ENCODE measurements at places on chromosomes 1 and 21.

DNA sequence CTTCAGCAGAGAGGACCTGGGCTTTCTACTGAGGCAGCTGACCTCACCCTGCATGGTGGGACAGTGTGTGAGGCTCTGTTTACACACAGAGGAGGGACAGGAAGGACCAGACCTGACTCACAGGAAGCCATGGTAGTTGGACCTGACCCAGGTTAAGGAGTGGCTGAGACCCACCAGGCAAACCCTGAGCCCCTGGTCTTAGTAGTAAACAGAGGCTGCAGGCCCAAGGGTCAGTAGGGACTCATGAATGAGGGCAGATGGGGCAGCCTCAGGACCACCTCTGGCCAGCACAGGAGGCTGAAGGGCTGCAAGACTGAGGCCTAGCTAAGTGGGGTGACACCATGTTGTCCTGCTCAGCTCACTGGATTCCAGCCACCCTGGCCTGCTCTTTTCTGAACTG is 273.2 kb downstream of the GRIK3 start:
- no peak for DNase-seq

DNA sequence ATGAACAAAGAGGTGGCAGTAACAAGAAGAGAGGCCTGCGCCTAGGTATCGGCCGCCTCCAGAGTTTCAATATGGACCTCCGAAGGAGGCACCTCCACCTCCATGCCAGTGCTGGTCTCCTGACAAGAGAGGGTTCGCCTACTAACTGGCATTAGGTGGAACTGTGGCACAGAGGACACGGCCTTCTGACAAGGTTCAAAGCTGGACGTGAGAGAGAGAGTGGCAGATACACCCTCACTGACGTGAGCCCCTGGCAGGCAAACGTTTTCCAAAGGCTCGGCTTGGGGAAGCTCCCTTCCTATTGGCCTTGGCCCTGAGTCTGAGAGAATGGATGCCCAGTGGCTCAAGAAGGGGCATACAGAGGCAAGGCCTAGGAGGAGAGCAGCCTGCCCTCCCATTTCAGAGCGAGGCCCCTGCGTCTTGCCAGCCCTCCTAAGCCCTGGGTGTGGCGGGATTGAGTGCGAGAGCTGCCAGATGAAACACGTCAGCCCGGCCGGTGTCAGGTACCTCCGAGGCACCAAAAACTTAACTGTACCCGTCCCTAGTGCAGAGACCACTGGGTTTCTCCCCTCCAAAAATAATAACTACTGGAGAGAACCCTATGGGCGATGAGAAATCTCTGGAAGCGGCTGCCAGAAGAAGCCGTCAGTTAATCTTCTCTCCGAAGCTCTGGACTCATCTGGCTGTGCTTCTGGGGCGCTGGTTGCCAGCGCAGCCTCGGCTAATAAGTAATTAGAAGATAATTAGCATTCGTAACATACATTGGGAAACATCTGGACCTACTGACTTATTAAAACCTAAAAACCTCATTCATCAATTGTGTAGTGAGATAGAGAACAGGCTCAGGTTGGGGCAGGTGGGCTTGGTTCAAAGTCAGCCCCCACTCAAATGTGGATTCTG is 283.6 kb downstream of the NPHP4 start:
- DNase-seq: no peak

DNA sequence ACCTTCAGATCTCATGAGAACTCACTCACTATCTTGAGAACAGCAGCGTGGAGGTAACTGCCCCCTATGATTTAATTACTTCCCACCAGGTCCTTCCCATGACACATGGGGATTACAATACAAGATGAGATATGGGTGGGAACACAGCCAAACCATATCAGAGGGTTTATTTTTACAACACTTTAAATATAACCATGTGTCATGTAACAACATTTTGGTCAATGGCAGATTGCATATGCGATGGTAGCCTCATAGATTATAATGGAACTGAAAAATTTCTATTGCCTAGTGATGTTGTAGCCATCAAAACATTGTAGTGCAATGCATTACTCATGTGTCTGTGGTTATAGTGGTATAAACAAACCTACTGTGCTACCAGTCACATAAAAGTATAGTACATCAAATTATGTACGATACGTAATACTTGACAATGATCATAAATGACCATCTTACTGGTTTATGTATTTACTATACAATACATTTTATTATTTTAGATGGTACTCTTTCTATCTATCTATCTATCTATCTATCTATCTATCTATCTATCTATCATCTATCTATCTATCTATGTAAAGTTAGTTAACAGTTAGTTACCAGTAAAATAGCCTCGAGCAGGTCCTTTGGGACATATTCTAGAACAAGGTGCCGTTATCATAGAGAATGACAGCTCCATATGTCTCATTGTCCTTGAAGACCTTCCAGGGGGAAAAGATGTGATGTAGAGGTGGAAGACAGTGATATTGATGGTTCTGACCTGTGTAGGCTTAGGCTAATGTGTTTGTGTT is 12.6 kb upstream of the S100B start:
- no peak for DNase-seq

DNA sequence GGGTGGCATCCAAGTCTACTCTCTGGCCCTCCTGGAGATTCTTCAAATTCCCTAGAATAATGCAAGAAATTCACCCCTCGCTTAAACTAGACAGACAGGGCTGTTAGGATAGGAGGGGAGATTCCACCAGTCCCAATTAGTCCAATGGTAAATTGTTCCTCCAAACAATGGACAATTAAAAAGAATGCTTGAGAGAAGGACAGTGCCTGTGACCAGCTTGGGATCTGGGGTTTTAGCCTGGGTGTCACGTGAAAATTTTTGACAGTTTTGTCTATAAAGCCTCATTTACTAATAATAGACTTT is 177.7 kb upstream of the RAB4A start:
- DNase-seq: no peak

GRCh38 chr1:44672254-44672955 is 1.9 kb downstream of the TMEM53 start:
- DNase-seq: peak; percentile 98

DNA sequence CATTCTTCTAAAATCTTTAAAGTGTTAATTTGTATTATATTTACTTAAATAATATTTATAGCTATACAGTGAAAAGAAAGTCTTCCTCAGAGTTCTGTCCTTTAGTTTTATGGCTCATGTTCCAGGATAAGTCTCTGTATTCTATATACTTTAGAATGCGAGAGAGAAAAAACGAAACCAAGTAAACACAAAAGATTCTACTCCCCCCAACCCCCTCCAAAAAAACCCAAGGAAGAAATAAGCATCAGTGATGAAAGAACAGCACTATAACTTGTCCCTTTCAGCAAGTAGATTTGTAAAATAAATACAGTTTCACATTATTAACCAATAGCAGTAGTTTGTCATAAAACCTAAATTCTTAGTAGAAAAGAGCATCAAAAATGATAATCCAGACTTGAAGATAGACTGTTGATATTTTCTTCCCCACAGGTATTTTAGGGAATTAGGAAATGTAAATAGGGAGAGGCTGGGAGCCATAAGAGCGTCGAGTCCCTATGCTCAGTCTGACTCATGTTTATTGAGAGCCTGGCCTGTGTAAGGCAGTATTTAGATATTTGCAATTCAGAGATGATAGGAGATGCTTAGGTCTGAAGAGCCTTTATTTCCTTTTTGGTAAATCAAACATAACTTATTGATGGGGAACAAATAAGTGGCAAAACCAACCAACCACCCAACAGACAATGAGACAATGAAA is 35.5 kb downstream of the CDC14A start:
- DNase-seq: no peak

DNA sequence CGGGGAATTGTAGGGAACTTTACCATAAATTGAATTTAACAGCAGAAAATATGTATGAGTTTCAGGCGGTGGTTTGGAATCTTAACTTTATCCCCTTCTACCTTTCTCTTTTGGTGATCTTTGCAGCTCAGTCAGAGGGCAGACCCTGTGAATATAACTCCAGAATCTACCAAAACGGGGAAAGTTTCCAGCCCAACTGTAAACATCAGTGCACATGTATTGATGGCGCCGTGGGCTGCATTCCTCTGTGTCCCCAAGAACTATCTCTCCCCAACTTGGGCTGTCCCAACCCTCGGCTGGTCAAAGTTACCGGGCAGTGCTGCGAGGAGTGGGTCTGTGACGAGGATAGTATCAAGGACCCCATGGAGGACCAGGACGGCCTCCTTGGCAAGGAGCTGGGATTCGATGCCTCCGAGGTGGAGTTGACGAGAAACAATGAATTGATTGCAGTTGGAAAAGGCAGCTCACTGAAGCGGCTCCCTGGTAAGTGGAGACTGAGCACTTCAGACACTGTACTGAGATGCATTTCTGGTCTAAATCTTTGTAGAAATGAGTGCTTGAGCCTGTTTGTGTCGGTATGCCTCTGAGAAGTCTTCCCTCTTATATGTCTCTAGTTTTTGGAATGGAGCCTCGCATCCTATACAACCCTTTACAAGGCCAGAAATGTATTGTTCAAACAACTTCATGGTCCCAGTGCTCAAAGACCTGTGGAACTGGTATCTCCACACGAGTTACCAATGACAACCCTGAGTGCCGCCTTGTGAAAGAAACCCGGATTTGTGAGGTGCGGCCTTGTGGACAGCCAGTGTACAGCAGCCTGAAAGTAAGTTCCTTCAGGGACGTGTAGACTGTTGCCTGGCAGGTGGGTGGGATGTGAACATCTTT is 1.5 kb downstream of the CCN1 start:
- no peak for DNase-seq

DNA sequence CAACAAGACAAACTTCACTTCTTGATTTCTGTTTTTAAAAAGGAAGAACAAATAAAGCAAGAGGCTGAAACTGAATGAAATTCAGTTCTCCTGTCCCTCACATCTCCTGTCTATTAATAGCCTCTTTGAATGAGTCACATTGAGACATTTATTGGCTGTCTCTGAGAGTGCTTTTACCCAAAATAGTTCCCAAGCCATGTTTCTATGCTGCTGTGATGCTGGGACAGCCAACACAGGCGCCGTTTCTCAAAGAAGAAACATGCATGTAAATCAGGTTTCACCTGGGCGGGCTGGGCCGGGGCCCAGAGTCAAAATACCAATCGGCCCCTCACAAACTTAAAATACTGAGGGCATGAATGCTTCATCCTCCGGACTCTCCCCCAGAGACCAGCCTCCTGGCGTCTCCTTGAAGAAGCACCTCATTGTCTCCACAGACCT is 105.2 kb downstream of the EDEM3 start:
- no peak for DNase-seq

GRCh38 chr1:189783456-189783855 is 694.2 kb downstream of the BRINP3 start:
- DNase-seq: no peak

- no peak for DNase-seq
These were observed 3.1 kb downstream of the COL6A1 start for GRCh38 chr21:45984584-45985095.

- DNase-seq: no peak
These were observed 25.8 kb downstream of the TP53BP2 start for GRCh38 chr1:223819730-223820514.

DNA sequence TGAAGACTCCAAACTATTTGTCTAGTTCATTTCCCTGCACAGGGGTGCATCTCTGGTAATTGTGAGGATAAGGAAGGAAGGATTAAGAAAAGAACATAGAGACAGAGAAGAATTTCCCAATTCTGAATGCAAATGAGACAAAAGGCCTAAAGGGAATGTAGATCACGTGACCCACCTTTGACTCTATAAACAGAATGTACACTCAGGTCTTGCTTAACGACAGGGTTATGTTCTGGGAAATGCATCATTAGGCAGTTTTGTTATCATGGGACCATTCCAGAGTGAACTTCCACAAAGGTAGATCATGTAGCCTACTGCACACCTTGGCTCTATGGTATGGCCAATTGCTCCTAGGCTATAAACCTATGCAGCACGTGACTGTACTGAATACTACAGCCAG is 252.3 kb upstream of the ZP4 start:
- no peak for DNase-seq

DNA sequence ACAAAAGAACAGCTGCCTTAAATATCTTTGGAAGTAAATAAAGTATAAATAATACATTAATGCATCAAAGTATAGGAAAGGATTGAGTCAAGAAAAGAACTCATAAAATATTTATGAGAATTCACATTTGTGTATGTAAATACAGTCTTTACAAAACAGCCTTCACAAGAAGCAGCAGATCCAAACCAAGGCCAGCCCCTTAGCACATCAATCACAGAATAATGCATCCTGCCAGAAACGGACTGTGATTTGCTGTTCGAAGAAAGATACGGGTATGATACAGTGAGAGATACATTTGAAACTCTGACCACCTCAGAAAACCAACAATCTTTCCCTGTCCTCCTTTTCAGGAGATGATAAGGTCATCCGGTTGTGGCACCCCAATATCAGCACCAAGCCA is 70.9 kb downstream of the WDR64 start:
- DNase-seq: no peak

DNA sequence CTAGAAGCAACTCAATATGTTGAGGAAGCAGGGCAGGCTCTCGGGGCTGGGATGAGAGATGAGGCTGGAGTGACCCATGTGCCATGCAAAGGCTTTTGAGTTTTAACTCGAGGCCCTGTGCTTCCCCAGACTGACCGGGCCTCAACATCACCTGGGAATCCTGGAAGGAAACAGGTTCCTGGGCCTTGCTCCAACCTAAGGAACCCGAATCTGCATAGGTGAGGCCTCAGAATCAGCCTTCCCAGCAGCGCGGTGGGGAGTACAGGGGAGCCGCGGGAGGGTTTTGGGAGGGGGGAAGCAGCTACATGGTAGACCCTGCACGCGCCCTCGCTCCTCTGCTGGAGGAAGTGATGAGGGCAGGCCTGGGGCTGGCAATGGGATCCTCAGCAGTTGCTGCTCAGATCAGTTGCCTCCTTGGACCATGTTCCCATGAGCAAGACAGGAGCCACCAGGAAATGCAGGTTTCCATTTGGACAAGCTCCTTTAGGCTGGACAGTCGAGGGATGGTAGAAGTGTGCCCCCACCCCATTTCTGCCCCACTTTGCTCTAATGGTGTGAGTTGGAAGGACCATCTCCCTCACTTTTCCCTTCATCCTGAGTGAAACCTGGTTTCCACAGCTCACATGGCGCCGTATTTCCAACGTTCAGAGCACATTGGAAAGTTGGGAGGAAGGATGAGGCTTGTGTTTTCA is 4.5 kb upstream of the KIAA1614 start:
- no peak for DNase-seq

GRCh38 chr1:71399594-71399993 is 318.8 kb upstream of the ZRANB2 start:
- no peak for DNase-seq

GRCh38 chr21:25518491-25518911 is 88.8 kb downstream of the MRPL39 start:
- DNase-seq: no peak

Measured in GF-D8 (cell line).